8988T (cell line): ENCODE measurements at places on chromosomes 13 and 19.
A peak's percentile ranks its signal among the peaks of the same experiment; 100 is the strongest.

DNA sequence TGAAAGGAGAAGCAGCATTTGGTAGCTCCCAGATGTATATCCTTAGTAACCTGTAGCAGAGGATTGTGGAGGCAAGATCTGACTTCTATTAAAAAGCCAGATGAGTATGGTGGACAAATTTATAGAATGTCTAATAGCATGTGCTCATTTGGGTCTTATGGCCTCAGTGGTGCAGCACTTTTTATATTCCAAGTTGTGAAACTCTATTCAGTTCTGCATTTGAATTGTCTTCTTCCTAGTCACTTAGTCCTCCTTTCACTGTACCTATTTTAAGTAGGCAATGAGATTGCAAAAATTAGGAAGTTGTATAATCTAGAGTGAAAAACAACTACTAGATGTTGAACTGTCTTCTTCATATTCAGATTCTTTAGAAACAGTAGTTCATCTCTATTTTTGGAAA, 412.5 kb upstream of the PCDH9 start:
- no peak for DNase-seq

GRCh38 chr19:10416380-10417257, 3.7 kb upstream of the PDE4A start:
- DNase-seq: peak; percentile 77

DNA sequence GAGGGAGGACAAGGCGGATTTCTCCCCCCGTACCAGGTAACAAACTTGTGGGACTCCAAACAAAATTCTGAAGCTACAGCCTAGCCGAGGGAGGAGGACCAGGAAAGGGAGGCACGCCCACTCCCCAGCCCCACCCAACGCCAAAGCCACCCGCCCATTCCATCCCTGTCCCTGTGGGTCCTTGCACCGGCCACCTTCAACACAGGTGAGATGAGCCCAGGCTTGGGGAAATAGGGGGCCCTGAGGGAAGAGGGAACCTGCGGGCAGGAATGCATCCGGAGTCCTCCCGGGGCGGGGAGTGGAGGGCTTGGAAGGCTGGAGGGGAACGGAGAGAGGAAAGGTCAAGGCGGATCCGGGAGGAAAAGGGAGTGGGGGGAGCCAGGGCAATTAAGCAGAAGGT, at the start of gene BEST2:
Gene BEST2, plus strand, starts transcription at position 157 of the 400 bp plus-strand sequence. CDS start 802 bp downstream, outside the sequence.
- DNase-seq: no peak

DNA sequence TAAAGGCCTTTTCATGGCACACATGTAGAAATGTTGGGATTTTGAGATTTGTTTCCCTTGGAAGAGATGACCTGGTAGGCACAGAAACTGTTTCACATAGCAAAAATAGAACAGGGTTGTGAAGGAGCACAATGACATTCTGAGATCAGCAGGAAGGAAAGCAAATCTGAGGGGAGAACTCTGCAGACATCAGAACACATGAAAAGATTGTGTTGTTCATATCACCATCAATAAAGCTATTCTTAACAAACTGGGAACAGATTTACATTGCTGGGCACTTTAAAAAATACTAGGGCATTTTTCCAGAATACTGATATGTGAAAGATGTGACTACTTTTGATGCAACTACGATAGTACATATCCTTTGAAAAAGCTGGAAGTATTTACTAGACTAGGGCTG, 481.7 kb downstream of the MYO16 start:
- no peak for DNase-seq

DNA sequence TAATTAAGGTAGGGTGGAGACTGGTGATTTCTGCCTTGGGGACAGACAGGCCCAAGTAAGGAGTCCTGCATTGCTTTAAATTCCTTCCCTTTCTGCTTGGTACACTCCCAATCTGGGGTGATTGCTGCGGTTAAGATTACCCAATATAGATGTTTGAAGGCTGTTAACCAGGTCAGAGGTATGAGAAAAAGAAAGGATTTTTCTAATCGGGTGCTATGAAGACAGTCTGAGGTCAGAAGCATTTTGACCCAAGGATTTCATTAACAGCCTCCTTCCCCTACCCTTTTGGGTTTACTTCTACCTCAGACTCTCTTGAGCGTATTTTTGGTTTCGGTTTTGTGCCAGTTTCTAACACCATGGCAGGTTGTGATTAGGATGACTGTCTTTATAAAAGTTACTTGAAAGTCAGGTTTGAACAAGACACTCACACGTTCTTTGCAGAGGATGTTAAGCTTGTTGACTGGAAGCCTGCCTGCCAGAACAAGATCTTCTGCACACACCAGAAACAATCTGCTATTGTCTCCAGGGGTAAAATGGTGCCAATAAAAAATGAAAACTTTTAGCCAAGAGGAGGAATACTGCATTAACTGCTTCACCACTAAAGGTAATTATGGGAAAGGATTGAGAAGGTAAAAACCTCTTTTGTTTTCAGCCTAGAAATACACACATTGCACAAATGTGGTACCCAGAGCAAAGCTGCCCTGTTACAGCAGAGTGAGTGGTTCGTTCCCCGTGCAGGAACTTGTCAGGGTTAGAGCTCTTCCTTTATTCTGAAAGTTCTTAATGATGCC, 108.8 kb downstream of the NDFIP2 start:
- DNase-seq: no peak

DNA sequence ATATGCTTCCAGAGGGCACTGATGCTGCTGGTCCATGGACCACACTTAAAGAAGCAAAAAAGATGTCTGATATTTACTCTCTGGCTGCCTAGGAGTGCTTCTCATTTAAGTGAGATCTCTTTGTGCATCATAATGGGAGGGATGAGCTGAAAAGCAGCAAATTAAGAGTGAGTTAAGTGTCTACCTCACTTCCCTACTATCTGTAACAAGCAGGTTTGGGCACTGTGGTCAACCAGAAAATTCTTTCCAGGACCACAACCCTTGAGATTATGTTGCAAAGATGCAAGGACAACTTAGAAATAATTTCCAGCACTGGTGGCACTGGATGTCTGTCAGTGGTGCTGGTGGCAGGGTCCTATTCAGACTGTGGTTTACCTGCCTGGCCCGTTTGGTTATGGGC, 52.1 kb upstream of the USPL1 start:
- no peak for DNase-seq

DNA sequence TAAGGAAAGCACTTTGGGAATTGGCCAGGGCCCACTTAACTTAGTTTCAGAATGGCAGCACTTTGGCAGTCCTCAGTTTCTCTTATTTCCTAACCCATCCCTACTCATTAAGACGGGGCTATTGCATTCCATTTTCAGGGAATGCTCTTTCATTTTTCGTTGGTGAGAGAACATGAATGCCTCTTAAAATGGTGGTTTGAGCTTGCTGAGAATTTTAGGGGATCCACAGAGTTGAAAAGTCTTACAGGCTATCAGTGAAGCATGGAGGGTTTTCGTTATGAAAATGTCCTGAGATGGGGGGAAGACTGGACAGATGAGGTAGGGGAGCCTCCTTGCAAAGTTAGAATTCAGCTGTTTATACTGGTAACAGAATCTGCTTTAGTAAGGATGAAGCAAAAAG, 71.4 kb downstream of the LRCH1 start:
- DNase-seq: no peak

DNA sequence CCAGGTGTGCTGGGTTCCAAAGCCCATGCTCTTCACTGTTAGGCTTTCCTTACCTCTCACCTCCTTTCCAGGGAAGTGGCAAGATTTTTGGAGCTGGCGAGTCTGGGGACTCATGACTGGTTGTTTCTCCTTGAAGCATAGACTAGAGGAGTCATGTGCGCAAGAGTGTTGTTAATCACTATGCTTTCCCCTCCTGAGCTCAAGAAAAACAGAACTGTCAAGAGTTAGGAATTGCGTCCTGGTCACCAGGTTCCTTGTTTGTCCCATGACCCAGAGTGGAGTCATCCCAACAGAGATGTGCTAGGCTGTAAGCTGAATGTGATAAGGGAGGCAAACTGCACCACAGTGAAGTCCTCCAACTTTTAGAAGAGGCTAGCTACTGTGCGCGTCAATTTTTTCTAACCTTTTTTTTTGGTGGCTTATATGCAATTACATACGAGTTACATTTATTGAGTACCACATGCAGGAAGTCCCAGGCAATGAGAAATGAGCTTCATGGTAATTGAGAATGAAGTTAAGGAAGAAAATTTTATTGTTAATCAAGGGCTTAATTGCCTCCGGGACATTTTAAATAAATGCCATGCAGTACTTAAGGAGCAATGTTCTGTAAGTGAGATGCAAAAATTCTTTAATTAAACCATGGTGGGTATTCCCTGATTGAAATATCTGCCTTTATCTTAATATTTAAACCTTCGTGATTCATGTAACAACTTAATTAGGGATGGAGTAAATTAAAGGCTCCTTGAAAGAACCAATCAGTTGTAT, 233.9 kb downstream of the ZIC5 start:
- DNase-seq: no peak

DNA sequence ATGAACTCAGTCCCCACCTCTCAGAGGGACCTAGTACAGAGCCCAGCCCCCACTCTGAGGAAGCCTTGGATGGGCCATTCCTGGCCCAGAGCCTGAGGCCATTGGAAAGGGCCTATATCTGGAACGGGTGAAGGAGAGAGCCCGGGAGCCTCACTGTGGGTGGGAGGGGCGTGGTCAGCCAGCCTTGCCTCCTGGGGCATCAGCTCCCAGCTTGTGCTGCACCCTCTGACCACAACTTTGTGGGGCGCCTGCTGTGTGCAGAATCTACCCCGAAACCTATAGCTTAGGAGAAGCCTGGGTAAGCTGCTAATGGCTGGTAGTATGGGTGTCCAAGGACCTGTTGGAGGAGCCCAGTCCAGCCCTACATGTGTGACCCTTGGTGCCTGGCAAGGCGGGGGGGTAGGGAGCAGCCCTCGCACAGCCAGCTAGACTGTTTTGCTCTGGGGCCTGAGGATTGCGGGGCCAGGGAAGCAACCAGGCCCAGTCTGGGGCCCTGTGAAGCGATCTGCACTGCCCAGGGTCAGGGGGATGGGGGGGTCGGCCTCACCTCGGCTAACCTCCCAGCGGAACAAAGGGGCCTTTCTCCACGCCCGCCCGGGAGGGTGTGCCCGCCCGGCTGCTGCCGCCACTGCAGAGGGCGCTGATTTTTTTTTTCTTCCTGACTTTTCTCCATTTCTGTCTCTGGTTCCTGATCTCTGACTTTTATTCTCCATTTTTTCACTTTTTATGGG, 42.3 kb downstream of the LYL1 start:
- DNase-seq: peak; percentile 46

GRCh38 chr13:82062772-82063171, 1721.8 kb upstream of the SPRY2 start:
- no peak for DNase-seq

GRCh38 chr19:30165228-30165813, 206.9 kb upstream of the ZNF536 start:
- no peak for DNase-seq

DNA sequence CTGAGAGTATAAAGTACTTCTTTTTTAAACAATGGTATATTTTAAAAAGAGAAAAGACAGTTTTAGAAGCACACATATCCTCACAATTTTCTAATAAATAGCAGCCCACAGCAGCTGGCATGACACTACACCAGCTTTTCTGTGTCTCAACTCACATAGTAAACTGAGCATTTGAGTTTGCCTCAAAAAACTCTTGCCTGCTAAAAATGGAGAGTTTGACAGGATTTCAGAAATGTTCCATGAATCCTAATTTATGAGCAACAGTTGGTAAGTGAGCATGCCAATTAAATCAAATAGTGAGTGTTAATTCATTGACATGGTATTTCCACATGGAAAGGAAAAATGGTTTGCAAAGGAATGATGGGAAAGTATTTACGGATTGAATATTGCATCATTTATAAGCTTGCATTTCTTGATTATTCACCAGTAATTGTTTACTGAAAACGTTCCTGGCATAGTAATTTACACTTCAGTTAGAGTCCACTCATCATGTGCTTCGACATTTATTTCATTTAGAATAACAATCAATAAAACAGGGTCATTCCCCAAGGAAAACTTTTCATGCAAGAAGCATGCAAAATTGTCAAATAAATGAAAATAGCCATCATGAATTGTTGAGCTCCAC, 323.0 kb downstream of the EFNB2 start:
- no peak for DNase-seq

DNA sequence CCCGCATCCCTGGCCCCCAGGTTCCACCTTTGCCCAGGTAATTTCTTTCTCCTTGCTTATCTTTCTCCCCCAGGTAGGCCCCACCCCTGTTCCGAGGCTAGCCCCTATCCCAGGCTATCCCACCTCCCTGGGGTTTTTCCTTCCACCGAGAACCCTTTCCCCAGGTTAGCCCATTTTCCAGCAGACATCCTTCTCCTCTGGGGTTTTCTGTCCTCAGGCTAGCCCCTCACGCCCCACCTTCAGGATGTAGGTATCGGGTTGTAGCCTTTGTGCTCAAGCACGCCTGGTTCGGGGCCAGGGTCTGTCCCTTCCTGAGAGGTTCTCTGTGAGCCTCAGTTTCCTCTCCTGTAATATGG, 837 bp downstream of the FSD1 start:
- no peak for DNase-seq

DNA sequence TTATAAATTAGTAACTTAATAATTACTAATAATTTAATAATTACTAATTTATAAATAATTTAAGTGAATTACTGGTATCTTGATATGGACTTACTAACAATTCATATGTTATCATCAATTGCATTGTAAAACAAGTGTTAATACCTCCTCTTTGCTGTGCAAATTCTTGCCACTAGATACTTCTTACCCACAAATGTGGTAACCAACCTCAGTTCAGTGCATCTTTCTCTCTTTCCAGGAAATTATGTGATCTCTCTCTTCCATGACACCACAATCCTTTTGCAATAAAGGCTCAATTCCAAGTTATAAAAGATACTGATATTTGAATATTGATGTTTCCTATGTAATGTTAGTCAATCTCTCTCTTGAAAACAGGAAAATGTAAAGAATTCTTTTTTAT, 408.6 kb upstream of the MIR17HG start:
- no peak for DNase-seq

DNA sequence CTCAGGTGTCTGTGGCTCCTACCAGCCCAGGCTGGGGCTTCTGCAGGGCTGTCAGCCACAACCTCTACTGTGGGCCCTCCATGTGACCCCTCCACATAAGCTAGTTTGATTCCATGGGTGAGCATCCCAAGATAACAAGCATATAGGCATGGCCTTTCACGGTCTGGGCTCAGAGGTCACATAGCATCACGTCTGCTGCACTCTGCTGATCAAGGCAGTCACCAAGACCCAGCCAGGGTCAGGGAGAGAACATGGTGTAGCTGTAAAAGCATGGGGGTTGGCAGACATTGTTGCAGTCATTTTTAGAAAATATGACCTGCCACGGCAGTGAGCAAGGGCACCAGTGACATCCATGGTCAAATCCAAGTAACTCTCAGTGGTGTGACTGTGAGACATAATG, 698.8 kb downstream of the UQCRFS1 start:
- DNase-seq: no peak

GRCh38 chr13:29255567-29255966, 339.9 kb downstream of the SLC7A1 start:
- no peak for DNase-seq
